ENCODE measurements at places on chromosomes 7 and 10.

DNA sequence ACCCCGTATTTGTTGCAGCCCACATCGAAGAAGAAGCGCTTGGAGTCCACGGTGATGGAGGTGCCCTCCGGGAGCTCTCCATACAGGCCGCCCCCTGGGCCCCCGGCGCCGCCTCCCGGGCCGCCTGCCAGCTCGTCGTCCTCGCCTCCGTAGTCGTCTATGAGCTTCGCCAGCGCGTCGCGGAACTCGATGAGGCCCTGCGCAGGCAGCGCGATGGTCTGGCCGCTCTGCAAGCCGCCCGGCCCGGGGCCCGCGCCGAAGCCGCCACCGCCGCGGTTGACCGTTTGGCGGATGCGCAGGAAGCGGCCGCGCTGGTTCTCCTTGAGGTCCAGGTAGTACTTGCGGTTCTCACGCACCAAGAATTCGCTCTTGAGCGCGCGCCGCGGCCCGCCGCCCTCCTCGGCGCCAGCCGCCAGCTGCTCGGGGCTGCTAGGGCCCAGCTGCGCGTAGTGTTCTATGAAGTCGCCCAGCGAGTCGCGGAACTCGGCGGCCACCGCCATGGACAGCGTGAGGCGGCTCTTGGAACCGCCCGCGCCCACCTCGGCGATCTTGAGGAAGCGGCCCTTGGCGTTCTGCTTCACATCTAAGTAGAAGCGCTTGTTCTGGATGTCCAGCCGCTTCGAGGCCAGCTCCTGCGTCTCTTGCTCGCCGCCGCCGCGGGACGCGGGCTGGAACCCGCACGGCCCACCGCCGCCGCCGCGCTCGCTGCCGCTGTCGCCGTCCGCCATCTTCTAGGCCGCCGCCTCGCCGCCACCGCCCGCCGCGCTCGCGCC, 523 bp downstream of the PURB start:
- no peak for DNase-seq

- DNase-seq = no peak
Observed at GRCh38 chr7:55066524-55066923, 47.7 kb downstream of the EGFR start.

DNA sequence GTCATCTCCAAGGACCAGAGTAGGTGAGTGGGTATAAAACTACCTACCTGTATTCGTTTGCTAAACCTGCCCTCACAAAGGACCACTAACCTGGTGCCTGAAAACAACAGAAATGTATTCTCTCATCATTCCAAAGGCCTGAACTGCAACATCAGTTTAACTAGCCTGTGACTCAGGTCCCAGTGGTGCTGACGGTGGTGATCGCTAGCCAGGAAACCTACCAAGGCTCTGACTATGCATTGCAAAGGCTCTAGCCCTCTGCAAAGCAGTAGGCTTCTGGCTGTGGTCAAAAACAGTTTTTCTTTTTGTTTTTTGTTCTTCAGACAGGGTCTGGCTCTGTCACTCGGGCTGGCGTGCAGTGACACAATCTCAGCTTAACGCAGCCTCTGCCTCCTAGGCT, 107.5 kb downstream of the NPTX2 start:
- DNase-seq = no peak

DNA sequence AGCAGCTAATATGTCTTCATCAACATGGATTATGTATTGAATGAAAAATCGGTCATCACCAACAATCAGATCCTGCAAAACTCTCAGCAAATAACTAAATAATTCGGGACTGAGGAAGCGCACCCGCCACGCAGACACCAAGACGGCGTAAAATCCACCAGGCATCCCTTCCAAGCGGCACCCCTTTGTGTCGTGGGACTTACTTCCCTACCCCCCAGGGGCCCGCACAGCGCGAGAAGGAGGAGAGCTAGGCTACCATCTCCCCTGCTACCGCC, 721 bp downstream of the ARL3 start:
- no peak for DNase-seq

DNA sequence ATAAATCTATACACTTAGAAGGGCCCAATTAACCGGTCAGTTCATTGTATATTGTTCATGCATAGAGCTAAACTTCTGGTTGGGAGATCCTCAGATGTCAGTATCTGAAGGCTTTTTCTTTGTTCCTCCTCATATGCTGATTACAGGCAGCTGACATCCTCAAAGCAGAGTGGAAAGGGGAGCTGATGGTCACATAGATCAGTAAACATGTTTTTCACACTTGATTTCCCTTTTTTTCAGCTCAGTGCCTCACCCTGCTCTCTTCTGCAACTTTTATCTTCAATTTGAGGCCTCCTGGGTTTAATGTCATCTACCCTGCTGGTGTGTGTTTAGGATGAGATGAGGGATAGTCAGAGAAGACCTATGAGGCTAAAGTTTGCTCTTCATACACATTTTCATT, 297.9 kb upstream of the FZD1 start:
- no peak for DNase-seq

GRCh38 chr10:51251110-51251509, 176.8 kb downstream of the PRKG1 start:
- DNase-seq = no peak

DNA sequence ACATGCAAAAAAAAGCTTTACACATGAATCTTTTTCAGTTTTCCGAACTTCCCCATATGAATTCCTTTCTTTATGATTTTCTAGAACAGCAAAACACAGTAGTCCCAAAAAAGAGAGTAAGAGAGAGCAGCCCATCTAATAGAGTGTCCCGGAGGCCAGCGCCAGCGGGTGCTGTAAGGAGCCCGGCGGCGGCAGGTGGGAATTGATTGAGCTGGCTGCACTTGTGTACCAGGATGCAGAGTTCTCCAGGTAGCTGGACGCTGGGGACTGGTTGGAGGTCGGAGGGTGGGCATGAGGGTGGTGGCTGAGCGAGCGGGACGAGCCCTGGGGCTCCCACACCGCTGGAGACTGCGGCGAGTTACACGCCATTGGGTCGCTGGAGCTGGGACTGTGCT, 4.0 kb downstream of the DLX5 start:
- DNase-seq = no peak

DNA sequence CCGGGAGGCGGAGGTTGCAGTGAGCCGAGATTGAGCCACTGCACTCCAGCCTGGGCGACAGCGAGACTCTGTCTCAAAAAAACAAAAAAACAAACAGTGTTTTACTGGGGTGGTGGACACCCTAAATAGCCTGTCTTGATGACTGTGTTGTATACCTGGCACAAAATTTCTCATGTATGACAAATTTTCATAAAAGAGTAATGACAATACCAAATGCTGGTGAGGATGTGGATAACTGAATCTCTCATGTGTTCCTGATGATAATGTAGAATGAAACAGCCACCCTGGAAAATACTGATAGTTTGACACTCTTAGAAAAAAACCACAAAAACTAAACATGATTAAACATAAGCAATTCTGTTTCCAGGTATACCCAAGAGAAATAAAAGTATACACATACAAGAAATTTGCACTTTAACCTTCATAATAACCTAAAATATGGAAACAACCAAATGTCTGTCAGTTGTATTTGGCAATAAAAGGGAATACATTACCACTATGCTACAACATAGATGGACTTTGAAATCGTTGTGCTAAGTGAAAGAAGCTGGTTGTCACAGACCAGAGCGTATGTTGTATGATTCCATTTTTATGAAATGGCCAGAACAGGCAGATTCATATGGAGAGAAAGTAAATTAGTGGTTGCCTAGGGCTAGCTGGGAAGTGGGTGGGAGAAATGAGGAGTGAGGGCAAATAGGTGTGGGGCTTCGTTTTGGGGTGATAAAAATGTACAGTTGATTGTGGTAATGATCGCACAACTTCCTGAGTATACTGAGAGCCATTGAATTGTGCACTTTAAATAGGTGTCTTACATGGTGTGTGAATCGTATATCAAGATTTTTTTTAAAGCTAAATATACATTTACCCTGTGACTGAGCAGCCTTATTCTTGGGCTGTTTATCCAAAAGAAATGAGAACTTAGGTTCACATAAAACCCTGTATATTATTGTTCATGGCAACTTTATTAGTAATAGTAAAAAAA, 12.5 kb downstream of the WDR37 start:
- DNase-seq = no peak

DNA sequence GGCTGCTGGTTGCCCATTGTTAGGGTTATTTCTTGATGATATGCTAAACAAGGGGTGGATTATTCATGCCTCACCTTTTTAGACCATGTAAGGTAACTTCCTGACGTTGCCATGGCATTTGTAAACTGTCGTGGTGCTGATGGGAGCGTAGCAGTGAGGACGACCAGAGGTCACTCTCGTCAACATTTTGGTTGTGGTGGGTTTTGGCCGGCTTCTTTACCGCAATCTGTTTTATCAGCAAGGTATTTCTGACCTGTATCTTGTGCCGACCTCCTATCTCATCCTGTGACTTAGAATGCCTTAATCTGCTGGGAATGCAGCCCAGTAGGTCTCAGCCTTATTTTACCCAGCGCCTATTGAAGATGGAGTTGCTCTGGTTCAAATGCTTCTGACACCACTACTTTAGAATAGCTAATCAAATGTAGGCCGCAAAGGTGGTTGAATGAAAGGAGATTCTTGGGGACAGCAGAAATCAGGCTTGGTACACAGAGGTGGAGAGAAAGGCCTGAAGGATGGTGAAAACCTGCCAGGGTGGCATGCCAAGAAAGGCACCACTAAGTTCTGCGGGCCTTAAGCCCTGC, 17.9 kb upstream of the SMO start:
- DNase-seq = no peak

- no peak for DNase-seq
Observed at GRCh38 chr7:142280263-142280662, 22.4 kb upstream of the PRSS58 start.

- DNase-seq = no peak
Observed at GRCh38 chr10:3010334-3010733, 57.0 kb upstream of the PFKP start.

DNA sequence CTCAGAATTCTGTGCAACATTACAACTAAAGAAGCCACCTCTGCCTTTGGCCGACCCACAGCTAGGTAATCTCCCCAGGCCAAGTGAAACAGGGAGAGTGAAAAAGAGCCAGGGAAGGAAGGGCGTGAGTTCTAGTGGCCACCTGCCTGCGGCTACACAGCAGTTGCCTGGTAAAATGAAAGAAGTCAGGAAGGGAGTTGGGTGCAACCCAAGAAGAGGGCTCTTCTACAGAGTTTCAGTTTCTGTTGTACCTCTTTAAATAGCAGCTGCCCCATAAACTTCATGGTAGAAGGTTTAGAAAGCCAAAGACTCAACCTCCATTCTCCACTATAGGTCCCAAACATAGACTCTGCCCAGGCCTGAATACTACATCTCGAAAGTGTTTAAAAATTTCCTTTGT, 76.2 kb upstream of the TMEM168 start:
- no peak for DNase-seq

GRCh38 chr7:158959021-158959717, 102.8 kb downstream of the DYNC2I1 start:
- DNase-seq = no peak

- no peak for DNase-seq
Observed at GRCh38 chr7:120684463-120684862, 173.5 kb downstream of the TSPAN12 start.

DNA sequence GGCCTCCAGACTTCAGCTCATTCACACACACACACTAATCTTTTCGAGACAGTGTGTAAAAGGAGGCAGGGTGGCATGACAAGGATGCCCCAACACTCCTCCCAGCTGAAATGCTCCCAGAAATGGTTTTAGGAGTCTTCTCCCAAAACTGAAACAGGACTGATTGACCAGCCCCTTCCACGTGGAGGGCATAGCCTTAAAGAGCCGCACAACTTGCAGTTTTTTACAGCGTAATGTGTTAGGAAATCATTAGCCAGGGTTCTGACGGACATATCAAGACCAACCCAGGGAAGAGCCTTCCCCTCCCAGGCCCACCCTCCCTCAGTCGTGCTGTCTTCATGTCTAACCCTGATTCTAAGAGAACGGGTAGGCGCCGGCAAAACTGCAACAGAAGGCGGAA, 224.6 kb downstream of the TNS3 start:
- no peak for DNase-seq

- DNase-seq = no peak
Observed at GRCh38 chr7:17374157-17374556, 75.7 kb downstream of the AHR start.

GRCh38 chr10:104076743-104077160, 8.9 kb downstream of the COL17A1 start:
- no peak for DNase-seq

All from activated CD4-positive, alpha-beta T cell treated with anti-CD3 and anti-CD28 coated beads for 24 hours (primary cell).